Hypothalamus (tissue), 51 donors: ENCODE measurements at places on chromosomes 1 and 21.
A peak's percentile ranks its signal among the peaks of the same experiment; 100 is the strongest.

- DNase-seq: no peak
Observed at GRCh38 chr1:16146279-16147155, 9.4 kb downstream of the EPHA2 start.

- no peak for DNase-seq
Observed at GRCh38 chr1:229249854-229250644, 20.9 kb upstream of the RAB4A start.

- no peak for DNase-seq
Observed at GRCh38 chr1:157167437-157167836, 29.2 kb upstream of the ETV3 start.

GRCh38 chr1:70142075-70142474 lies 63.3 kb downstream of the LRRC40 start:
- no peak for DNase-seq

- DNase-seq: no peak
Observed at GRCh38 chr1:19644681-19645410, 735 bp downstream of the NBL1 start.

- no peak for DNase-seq
Observed at GRCh38 chr1:78703806-78704205, 54.2 kb downstream of the IFI44 start.

DNA sequence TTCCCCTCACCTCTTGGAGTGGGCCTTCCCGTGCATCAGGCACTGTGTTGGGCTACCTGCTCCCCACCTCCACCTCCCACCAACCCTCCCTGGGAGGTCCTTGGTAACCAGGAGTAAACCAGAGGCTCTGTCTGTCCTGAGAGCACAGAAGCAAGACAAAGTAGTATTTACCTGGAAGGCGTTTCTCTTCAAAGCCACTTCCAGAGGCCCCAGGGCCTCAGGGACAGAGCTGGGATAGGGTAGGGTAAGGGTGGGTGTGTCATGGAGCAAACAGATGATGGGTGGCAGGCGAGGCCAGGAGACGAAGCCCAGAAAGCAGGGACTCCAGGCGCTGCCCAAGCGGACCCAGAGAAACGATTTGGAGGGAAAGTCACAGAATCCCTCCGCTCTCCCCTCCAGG lies 77.2 kb upstream of the TARDBP start:
- DNase-seq: no peak

- DNase-seq: no peak
Observed at GRCh38 chr1:156502391-156502893, 1.9 kb upstream of the MEF2D start.

DNA sequence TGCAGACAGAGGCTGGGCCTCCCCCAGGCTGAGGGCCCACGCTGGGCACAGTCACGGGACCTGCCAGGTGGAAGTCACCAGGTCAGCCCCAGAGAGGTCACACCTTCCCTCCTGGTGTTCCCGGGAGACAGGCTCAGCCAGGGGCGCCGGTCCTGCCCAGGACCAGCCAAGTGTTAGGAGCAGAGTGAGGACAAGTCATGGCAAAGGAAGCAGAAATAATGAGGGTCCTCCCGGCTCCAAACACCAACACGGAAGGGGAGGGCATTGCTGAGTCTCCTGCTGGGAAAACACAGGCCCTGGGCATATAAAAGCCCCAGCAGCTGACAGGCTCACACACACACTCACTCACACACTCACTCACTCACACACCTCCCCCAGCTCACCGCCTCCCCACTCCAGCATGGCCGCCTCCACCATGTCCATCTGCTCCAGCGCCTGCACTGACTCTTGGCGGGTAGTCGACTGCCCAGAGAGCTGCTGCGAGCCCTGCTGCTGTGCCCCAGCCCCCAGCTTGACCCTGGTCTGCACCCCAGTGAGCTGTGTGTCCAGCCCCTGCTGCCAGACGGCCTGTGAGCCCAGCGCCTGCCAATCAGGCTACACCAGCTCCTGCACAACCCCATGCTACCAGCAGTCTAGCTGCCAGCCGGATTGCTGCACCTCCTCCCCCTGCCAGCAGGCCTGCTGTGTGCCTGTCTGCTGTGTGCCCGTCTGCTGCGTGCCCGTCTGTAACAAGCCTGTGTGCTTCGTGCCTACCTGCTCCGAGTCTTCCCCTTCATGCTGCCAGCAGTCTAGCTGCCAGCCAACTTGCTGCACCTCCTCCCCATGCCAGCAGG lies at the start of gene KRTAP10-10:
Gene KRTAP10-10, plus strand, starts transcription at position 339 of the 833 bp plus-strand sequence. Its CDS starts 62 bp downstream, at position 401.
- DNase-seq: no peak

GRCh38 chr21:42012344-42012743 lies 2.2 kb upstream of the ZBTB21 start:
- DNase-seq: no peak

DNA sequence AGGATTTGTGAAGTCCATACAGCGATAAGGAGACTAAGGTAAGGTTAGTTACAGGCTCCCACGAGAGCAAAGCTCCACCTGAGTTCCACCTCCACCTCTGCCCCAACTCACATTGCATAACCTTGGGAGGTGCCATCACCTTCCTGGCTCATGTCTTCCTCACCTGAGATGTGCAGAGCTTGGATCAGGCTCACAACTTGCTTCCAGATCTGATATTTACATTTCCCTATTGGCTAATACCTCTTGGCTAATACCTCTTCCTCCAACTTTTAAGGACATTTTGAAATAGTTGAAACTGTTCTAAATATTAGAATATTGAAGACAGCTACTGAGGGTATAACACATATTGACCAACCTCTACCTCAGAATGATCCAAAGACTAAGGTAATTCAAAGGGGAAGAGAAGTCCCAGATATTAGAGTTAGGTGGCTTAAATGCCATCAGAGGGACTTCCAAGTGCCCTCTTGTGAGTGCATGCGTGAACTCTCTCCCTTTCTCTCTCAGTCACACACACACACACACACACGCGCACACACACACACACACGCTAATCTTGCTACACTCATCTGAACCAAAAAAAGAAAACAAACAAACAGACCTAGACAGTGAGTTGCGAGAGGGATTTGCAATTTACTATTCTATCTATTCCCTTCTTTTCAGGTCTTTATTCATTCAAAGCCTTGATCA lies 134.3 kb downstream of the PLPP3 start:
- no peak for DNase-seq

- DNase-seq: no peak
Observed at GRCh38 chr1:179747611-179748010, 4.5 kb downstream of the FAM163A start.

DNA sequence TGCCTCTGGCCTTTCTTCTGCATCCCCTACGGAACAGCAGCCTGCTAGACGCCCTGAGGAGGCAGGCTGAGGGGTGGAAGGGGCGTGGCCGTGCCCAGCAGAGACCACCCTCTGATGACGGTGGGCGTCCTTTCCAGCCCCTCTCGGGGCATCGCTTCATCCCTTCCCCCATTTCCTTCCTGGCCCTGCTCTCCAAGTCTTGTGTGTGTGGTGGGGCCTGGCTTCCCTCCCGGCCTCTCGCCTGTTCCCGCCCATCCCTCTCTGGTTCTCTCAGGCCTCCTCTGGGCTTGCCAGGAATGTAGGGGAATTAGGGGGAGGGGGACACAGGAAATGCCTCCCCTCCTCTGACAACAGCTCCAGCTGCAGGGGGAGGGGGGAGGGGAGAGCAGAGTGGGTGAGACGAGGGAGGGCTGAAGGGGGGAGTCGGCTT lies 51.1 kb downstream of the SKI start:
- peak; percentile 23 for DNase-seq

GRCh38 chr1:41535276-41535675 lies 50.8 kb upstream of the EDN2 start:
- no peak for DNase-seq

- DNase-seq: no peak
Observed at GRCh38 chr1:226653311-226653921, 85.7 kb downstream of the ITPKB start.

DNA sequence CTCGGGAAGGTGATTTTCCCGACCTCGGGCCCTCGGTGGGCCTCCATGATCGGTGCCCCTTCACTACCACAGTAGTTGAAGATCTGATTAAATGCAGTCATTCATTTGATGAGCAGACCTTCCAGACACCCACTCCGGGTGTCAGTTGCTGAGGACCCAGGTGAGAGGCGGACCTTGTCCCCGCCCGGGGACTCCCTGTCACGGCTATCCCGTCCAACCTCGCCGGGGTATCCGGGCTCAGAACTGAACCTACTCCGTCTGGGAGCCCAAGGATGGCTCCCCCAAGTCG lies 22.6 kb downstream of the RNU1-3 start:
- DNase-seq: no peak

- DNase-seq: no peak
Observed at GRCh38 chr1:234154320-234155251, 218.7 kb upstream of the COA6 start.

DNA sequence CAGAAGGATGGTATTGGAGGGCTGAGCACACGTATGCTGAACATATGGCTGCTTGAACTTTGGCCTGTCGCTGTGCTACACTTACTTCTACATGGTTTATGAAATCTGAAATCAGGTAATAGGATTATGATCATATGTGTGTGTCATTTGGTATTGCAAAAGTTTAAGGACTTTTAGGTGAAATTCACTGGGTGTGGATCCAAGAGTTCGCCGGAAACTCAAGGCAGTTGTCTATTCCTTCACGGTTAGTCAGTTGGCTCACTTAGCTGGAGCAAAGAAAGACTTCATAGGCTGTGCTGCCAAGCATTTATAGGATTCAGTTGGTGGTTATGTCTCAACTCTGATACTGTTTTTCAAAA lies 927 bp downstream of the UAP1 start:
- no peak for DNase-seq

DNA sequence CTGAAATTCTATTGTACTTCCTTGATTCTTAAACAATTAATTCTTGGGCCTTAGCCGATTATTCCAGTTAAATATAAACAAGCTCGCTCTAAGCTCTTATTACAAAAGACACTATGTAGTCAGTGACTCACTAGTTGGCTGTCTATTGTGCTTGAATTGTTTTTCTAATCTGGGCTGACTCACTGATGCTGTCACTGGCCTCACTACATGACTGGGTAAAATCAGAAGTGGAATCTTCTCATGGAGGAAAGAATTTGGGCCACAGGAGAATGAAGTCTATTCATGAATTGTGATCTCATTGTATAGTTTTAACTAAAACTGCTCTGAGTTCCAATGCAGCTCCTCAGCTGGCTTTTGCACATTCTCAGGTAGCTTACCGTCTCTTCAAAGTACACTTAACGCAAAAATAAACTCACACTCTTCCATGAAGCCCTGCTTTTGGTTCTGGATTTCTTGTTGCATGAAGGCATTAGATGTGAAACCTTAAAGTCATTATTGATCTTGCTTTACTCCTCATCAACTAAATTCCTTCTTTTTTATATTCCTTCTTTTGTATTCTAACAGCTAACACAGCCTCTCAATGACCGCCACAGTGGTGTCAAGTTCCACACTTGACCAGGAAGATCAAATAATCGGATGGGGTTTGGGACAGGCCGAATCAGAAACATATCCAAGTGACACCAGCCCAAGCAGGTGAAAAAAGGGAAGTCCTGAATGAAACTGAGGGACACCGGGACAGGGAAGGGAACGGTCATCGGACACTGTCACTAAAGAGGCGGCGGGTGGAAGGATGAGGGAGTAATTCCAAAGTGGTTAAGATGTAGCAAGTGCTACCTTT lies 80.9 kb upstream of the LBR start:
- peak; percentile 30 for DNase-seq

DNA sequence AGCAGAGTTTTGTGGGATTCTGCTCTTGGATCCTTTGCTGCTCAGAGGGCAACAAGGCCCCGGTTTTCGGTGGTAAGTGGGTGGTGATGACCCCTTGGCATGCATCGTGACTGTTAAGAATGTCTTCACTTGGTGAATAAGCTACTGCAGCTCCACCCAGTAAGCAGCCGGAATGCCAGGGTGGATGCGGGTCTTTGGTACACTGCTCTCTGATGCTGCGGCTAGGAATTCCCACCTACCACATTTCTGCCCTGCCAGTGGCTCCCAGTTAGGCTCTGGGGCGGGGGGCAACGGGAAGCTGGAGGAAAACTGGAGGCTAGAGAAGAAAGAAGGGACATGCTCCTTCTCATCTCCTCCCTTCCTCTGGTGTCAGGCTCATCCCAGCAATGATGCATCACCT lies 180.4 kb upstream of the GALNT2 start:
- no peak for DNase-seq

DNA sequence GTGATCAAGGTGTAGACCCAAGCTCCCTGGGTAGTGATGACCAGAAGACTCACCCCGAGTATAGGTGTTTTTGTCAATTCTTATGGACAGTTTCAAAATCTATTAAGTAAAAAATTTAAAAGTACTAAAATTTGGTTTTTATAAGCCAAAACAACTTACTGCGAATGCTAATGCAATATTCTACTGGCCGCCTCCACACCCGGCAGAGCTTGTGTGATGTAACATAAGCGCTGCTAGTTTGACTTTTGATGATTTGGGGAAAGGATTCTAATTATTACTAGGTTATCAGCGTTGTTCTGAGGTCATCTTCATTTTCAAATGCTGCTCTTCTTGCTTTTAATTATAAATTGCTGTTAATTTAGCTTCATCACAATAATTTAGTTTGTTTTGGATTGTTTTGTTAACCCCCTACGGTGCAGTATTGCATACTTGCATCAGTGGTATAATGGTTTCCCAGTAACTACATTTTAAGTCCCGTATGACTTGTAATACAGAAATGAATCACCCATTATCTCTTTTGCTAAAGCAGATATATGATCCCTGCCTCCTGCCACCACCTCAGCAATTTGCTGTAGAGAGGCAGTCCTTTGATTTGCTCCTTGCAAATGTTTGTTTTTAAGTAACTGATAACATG lies 178.0 kb downstream of the SDCCAG8 start:
- DNase-seq: no peak

- no peak for DNase-seq
Observed at GRCh38 chr1:31880957-31881687, 57.0 kb downstream of the PTP4A2 start.

DNA sequence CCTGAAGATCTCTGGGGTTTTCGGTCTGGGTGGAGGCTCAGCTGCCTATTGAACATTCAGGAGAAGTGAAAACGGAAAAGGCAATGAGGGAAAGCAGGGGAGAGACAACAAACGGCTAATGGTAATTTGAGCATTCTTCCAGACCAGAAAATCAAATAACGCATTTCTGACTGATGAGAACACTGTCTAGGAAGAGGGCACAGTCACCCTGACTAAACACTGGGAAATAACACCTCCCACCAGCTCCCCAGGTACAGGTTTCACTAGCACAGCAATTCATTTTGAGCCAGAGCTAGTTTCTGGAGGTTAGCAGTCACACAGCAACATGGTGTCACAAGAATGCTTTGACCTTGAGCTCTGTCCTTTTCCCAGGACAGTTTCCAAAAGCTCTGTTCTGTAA lies 21.1 kb downstream of the NCF2 start:
- DNase-seq: no peak

GRCh38 chr1:23150742-23151141 lies 17.9 kb downstream of the LUZP1 start:
- DNase-seq: no peak

DNA sequence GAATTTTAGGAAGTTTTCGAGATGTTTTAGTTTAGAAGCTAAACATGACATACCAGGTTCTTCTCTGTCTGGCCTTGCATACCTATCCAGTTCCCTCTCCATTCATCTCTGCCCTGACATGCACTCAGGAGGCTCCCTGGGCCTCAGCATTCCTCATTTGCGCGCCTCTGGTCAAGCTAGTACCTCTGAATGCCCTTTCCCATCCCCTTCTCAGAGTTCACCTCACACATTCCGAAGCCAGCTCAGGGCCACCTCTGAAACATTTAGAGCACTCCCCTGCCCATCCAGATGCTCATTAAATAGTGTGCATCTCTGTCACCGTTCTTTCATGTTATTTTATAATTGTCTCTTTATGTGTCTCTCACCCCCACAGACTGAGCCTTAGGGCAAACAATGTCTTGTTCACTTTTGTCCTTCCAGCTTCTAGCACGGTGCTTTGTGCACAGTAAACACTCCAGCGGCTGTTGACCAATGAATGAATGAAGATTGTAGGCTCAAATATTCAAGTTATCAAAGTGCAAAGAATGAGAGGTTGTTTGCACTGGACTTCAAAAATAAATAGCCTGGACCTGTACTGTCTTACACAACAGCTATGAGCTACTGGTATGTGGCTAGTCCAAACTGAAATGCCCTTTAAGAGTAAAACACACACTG lies 1.2 kb upstream of the DHCR24 start:
- no peak for DNase-seq
